Hepatocyte (in vitro differentiated cells): ENCODE measurements at places on chromosomes 7 and 10. TPM values are rescaled to one million over a fixed set of nuclear protein-coding genes. Genes with fewer than 3 reads are reported as not detected.

KEL gene
- polyA plus RNA-seq, result 12.7 and 12.8 TPM in 2 replicates

HOXA1 gene
- 0.25 and 0.77 TPM in 2 replicates for polyA plus RNA-seq

OR2A12 gene
- polyA plus RNA-seq, result 0.11 and 0.42 TPM in 2 replicates

UCN3 gene
- not detected in 2 replicates for polyA plus RNA-seq

DNA sequence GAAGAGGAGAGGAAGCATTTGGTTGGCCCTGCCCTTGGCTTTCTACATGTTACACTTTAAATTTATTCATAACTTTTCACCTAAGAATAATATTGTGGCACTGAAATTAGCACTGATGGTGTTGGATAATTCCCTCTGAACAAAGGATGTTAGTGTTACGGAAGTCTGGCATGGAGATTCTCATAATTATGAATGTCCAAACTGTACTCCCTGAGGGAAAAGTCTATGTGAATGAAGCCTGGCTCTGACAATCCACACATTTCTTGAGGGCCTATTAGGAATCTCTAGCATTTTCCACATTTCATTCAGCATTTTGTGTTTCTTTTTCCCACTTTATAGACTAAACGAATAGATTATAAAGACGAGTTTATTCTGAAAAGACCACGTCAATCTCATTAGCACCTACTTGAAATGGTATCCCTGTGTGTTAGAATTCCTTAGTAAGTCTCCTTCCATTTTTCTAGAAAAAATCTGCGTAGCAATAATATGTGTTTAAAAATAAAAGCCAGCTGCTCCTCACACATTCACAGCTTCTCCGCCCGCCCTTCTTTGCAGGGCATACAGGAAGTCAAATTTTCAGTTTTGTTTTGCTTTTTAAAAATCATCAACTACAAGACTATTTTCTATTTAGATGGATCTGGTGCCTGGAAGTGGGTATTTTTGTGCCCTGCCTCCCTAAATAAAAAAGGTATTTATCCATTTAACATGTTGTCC, 131.8 kb upstream of the PALS2 start:
- H3K4me1 ChIP-seq, result no peaks in the 10 kb centered on the region
- no peak overlapping the region for H3K27ac ChIP-seq
- no peaks in the 10 kb centered on the region for H3K36me3 ChIP-seq
- DNase-seq, result no peak
- H3K4me3 ChIP-seq, result no peak overlapping the region
- no peaks in the 10 kb centered on the region for H3K27me3 ChIP-seq

DNA sequence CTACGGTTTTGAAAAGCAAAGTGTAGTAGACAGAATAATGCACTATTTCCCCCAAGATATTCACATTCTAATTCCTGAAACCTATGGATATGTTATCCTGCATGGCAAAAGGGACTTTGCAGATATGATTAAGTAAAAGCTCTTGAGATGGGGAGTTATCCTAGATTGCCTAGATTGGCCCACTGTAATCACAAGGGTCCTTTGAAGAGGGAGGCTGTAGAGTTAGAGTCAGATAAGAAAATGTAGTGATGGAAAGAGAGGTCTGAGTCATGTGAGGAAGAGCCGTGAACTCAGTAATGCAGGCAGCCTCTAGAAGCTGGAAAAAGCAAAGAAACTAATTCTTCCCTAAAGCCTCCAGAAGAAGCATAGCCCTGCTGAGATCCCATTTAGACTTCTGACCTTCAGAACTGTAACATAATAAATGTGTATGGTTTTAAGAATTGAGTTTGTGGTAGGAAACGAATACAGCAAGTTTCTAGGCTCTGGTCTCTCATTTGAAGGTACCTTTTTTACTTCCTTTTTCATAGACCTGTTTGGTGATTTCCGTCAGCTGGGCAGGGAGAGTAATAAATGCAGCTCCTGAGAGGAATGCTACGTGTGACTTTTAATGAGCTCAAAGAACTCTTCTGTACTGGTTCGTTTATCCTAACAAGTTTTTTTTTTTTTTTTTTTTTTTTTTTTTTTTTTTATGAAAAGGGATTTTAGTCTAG, 41.9 kb upstream of the NXPH1 start:
- H3K27me3 ChIP-seq, result no peaks in the 10 kb centered on the region
- H3K4me3 ChIP-seq, result no peak overlapping the region
- H3K4me1 ChIP-seq, result peaks cover 11% of the 10 kb centered on the region
- H3K36me3 ChIP-seq, result no peaks in the 10 kb centered on the region
- DNase-seq, result peak; percentile 33

DNA sequence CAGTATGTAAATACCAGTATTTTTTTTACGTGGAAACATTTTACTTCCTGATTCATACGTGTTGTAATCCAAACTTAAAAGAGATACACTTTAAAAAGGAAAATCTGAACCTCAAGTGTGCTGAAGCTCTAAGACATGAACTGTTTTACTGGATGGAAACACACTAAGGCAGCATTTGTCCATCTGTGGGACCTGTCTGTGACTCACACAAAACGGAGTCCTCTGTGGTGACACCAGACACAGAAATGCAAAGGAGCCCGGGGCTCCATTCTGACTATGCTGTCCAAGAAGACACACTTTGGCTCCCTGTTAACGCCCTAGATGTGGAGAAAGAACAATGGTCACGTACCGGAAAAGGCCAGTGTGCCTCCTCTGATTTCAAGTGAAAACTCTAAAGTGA, 23.9 kb downstream of the RNF133 start:
- no peaks in the 10 kb centered on the region for H3K4me1 ChIP-seq
- H3K27ac ChIP-seq, result no peak overlapping the region
- H3K36me3 ChIP-seq, result no peaks in the 10 kb centered on the region
- DNase-seq, result no peak
- H3K4me3 ChIP-seq, result no peak overlapping the region

- no peak for DNase-seq
- peaks cover 13% of the 10 kb centered on the region for H3K4me1 ChIP-seq
- H3K27ac ChIP-seq, result no peak overlapping the region
- no peaks in the 10 kb centered on the region for H3K36me3 ChIP-seq
- no peak overlapping the region for H3K4me3 ChIP-seq
These were observed 1.9 kb upstream of the LRRC18 start for GRCh38 chr10:48941427-48942075.

- DNase-seq, result peak; percentile 50
- H3K36me3 ChIP-seq, result no peaks in the 10 kb centered on the region
- no peaks in the 10 kb centered on the region for H3K27me3 ChIP-seq
- H3K4me3 ChIP-seq, result no peak overlapping the region
- no peak overlapping the region for H3K27ac ChIP-seq
These were observed 909.6 kb downstream of the REEP3 start for GRCh38 chr10:64430690-64431323.

- no peaks in the 10 kb centered on the region for H3K27me3 ChIP-seq
- no peak for DNase-seq
- H3K36me3 ChIP-seq, result no peaks in the 10 kb centered on the region
- H3K4me3 ChIP-seq, result no peak overlapping the region
These were observed 238.6 kb upstream of the PFKP start for GRCh38 chr10:2828741-2829140.

GRCh38 chr10:127909716-127910463, 3.0 kb downstream of the PTPRE start:
- H3K27me3 ChIP-seq, result no peaks in the 10 kb centered on the region
- no peak for DNase-seq
- H3K4me1 ChIP-seq, result peaks cover 5% of the 10 kb centered on the region
- no peaks in the 10 kb centered on the region for H3K36me3 ChIP-seq
- no peak overlapping the region for H3K4me3 ChIP-seq

DNA sequence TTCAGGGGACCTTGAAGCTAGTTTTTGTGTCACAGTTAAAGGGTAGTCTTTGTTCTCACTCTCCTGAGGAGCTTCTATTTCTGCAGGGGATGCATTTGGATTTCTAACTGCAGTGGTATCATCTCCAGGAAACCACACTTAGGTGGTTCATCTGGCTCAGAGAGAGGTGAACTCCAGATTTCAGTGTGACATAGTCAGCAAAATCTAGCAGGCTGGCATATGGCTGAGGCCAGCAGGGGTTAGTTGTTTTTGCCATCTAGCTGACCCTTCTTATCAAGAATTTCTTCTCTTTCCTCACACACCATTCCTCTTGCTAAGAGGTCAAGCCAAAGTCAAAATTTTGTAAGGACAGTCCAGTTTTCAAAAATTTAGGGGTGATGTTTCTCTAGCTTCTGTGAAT, 248.2 kb downstream of the REEP3 start:
- H3K27me3 ChIP-seq, result no peaks in the 10 kb centered on the region
- H3K36me3 ChIP-seq, result no peaks in the 10 kb centered on the region
- H3K4me1 ChIP-seq, result peaks cover 14% of the 10 kb centered on the region
- DNase-seq, result no peak
- H3K27ac ChIP-seq, result no peak overlapping the region
- no peak overlapping the region for H3K4me3 ChIP-seq

DNA sequence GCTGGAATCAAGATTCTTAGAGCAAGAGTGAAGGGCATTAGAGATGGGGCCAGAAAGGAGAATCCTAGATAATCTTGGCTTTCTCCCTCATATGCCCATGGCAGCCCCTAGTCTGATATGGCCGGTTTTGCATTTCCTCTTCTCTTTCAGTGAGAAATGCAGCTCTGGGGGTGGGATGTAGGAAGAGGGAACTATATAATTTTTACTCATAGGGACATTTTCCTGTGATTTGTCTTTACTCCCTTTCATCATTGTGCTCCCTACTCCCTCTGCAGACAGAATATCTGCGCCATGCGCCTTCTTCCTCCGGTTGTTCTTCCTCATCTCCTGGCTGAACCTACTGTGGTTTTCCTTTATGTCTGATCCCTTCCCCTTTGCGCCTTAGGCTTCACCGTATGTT, 16.8 kb upstream of the CHCHD1 start:
- peaks cover 5% of the 10 kb centered on the region for H3K36me3 ChIP-seq
- DNase-seq, result no peak
- no peaks in the 10 kb centered on the region for H3K27me3 ChIP-seq
- H3K4me1 ChIP-seq, result no peaks in the 10 kb centered on the region
- H3K27ac ChIP-seq, result no peak overlapping the region

GRCh38 chr10:14560274-14560673, 214.4 kb downstream of the FAM107B start:
- no peaks in the 10 kb centered on the region for H3K27me3 ChIP-seq
- DNase-seq, result no peak
- peaks cover 27% of the 10 kb centered on the region for H3K4me1 ChIP-seq
- H3K36me3 ChIP-seq, result no peaks in the 10 kb centered on the region

GRCh38 chr7:87600130-87601124, at the start of gene ABCB1:
TSS of gene ABCB1 (minus strand) at chr7:87600884. CDS start at chr7:87600184, 700 bp downstream.
- H3K27me3 ChIP-seq, result peaks cover 51% of the 10 kb centered on the region
- H3K4me3 ChIP-seq, result peak within 1 kb of the TSS; percentile 33
- H3K36me3 ChIP-seq, result no peaks in the 10 kb centered on the region

DNA sequence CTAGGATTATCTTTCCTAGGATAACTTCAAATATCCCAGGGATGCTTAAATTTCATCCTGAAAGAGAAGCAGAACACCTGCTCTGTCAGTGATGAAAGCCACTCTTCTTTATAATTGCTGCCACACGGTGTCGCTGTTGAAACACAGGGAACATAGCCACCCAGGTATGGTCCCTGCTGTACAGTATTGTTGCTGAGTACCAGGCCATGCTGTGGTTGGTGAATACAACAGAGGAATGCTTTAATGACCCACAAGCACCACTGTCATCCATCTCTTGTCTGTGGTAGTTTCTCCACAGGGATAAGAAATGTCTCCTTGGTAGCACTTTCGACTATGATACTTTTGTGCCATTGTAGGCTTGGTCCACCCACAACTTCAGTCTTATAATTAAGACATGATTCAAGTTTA, 70.6 kb upstream of the STARD3NL start:
- peaks cover 4% of the 10 kb centered on the region for H3K4me1 ChIP-seq
- H3K4me3 ChIP-seq, result no peak overlapping the region
- H3K27ac ChIP-seq, result no peak overlapping the region
- H3K36me3 ChIP-seq, result no peaks in the 10 kb centered on the region

DNA sequence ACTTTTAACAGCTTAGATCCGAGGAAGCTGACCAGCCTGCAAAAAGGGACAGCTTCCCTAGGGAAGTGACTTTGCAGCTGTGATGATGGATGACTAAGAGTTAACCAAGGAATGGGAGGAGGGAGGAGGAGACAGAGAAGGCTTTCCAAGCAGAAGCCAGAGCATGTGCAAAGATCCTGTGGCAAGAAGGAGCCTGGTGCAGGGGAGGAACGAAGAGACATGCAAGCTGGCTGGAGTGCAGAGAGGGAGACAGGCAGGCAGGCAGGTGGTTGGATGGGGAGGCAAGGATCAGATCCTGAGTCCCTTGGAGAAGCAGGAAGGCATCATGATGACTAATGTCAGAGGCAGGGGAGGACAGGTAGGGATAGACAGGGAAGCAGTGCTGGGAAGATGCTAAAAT, 148.8 kb downstream of the PFKFB3 start:
- H3K4me1 ChIP-seq, result no peaks in the 10 kb centered on the region
- no peak overlapping the region for H3K27ac ChIP-seq
- no peaks in the 10 kb centered on the region for H3K27me3 ChIP-seq
- no peaks in the 10 kb centered on the region for H3K36me3 ChIP-seq

DNA sequence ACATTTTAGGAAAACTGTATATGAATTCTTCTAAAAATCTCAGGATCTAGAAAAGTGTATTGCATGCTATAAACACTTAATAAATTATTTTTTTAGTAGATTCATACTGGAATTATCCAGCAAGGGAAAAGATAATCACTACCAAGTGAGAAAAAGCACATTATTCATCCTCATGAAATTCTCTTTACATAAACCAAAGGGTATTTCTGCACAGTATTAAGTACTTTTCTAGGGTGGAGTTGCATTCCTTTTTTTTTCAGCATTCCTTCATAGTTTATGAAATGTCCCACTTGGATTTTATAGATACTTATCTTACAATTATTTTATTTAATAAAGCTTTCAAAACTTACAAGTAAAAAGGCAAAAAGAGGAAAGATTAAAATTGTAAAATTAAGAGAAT, 403.3 kb downstream of the HGF start:
- H3K27me3 ChIP-seq, result no peaks in the 10 kb centered on the region
- peaks cover 6% of the 10 kb centered on the region for H3K4me1 ChIP-seq
- no peak overlapping the region for H3K27ac ChIP-seq

- peaks cover 47% of the 10 kb centered on the region for H3K4me1 ChIP-seq
- H3K27ac ChIP-seq, result peak overlapping the region; percentile 93
- H3K27me3 ChIP-seq, result no peaks in the 10 kb centered on the region
These were observed 7.3 kb downstream of the AGFG2 start for GRCh38 chr7:100546129-100546925.

DNA sequence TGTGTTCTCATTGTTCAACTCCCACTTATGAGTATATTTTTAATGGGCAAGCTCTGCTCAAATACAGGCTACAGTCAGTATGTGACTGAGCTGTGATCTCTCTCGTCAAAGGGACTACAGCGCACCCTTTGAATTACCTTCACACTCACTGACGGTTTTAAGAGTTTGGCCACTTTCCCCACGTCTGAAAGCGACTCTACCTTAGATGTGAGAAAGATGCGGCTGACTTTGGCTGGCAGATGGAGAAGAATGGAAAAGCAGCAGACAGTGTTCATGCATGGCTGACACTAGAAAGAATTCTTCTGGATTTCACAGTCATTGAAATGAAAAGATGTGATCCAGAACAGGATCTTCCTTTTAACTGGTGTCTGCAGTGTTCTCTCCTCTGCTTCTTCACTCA, 2.0 kb upstream of the ATRNL1 start:
- no peak overlapping the region for H3K27ac ChIP-seq
- no peak overlapping the region for H3K4me3 ChIP-seq
- peaks cover 48% of the 10 kb centered on the region for H3K27me3 ChIP-seq
- no peaks in the 10 kb centered on the region for H3K4me1 ChIP-seq
